ENCODE measurements at places on chromosomes 2 and 18.

DNA sequence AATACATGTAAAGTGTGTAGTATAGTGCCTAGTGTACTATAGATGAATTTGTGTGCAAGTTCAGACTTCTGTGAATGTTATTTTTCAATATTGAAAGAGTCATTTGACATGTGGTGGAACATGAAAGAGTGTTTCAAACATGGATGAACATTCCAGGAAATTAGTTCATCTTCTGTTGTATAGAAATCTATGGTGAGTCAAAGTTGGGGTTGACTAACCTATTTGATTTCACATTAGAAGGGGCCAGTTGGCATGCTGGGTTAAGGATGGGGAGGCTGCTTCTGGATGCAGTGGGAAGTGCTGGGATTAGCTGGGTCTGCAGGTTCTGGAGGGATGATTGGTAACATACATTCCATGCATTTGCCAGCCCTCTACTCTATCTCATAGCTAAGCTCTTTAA lies 50.6 kb downstream of the LYPD6B start:
- no peak for DNase-seq

DNA sequence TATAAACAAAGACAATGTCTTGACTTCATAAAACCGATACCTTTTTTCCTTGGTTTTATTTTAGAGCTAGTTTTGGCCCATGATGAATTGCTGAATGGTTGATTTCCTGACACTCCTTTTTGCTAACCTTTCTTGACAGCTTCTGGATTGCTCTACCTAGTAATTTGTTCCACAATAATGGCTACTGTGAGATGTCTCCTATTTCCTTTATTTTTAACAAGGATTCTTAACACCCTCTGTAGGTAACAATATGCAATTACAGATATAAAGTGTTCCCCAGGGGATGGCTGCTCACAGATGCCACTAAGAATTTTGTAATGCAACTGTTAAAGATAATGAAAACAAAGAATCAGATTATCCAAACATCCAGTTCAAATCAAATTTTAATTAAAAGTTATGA lies 100.8 kb upstream of the ATP5MC3 start:
- no peak for DNase-seq

DNA sequence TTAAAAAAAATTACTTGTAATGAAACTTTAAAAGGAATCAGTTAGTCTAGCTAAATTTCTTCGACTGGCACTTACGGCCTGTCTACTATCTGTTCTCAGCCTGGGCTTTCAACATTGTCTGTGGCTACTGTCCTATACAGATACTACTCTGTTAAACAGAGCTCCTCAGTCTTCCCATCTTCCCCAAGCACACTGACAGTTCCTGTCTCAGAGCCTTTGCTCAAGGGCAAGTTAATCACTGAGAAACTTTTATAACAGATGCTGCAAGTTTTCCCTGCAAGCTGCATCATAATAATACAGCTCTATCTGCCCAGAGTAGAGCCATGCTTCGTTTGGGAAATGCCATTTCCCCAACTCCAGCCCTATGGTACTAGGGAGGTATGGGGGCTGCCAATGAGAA lies 11.3 kb upstream of the YPEL5 start:
- DNase-seq, result no peak

- DNase-seq, result no peak
Measured at GRCh38 chr2:172823261-172823850, 87.7 kb downstream of the RAPGEF4 start.

GRCh38 chr2:14220101-14220500 lies 412.4 kb upstream of the LRATD1 start:
- no peak for DNase-seq

DNA sequence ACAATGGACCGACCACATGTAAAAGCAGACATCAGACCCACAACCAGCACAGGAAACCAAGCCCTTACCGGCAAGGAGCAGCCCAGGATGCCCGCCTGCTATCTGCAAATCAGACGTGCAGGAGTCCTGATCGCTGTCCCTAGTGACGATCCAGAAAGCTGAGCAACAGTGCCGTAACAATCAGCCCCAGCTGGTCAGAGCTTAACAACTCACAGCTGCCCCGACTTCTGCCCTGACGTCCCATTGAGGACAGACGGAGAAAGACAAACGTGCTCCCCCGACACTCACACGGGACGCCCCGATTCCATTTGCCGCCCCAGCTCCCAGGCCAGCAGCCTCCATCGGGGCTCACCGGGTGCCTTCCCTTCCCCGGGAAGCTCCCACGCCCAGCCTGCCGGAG lies 39.8 kb upstream of the PXDN start:
- DNase-seq, result no peak

Measured in activated naive CD4-positive, alpha-beta T cell treated with Interleukin-2 at 50 U/mL for 16 hours (primary cell).